Activated T-cell treated with anti-CD3 and anti-CD28 coated beads for 48 hours (primary cell): ENCODE measurements at places on chromosomes 12 and 14.

DNA sequence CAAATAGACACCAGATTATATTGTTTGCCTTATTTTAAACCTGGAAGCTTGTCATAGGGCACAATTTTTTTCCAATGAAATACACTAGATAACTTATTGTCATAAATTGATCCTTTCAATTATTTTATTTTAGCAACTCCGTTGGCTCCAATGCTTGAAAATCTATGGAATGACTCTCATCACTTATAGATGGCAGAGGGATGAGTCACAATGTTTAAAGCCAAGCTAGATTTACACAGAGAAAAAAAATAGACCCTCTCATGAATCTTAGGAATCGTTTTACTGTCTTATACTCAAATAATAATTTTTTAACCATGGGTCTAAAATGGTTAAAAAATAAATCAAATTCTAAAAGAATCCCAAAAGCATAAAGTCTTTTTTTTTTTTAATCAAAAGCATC, 1276.6 kb upstream of the FLRT2 start:
- DNase-seq, result no peak

GRCh38 chr14:44989497-44990440, 27.8 kb downstream of the TOGARAM1 start:
- DNase-seq, result no peak

GRCh38 chr14:106508216-106508615, 981.8 kb downstream of the TMEM121 start:
- DNase-seq, result no peak

DNA sequence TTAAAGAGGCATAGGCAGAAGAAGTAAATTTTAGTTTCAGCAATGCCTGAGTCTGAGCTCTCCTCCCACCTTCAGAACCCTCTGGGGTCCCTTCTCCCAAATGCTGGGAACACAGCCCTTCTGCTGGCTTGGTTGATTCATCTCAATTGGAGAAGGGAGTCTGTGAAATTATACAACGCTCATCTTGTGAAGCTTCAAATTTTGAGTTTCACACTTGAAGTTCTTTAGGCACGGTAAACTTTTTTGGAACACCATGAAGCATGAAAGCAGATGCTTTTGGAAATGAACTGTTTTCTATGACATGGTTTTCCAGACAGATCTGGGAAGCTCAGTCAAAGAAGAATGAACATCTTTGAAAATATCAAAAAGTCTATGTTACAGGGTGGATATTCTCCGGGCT, 69.9 kb downstream of the TBK1 start:
- DNase-seq, result no peak

DNA sequence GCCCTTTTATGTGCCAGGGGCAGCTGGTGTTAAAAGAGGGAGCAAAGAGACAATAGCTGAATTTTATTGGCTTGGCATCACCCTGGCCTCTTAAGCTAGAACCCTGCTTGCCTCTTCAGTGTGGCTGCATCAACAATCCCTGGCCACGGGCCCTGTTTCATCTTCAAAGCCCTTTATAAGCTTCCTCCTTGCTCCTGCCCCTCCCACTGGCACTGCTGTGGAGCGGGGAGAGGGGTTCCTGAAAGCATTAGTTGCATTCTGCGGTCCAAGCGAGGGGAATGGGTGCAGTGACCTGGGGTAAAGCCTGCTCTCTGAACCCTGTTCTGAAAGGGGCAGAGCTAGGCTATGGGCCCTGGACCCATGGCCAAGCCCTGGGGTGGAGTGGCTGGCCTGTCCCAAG, 220 bp upstream of the KRT83 start:
- DNase-seq, result no peak

DNA sequence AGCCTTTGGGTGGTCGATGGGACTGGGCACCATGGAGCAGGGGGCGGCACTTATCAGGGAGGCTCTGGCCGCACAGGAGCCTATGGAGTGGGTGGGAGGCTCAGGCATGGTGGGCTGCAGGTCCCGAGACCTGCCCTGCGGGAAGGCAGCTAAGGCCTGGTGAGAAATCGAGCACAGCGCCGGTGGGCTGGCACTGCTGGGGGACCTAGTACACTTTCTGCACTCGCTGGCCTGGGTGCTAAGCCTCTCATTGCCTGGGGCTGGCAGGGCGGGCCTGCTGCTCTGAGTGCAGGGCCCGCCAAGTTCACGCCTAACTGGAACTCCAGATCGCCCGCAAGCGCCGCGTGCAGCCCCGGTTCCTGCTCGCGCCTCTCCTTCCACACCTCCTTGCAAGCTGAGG, 33.1 kb upstream of the SLCO1B3 start:
- no peak for DNase-seq

DNA sequence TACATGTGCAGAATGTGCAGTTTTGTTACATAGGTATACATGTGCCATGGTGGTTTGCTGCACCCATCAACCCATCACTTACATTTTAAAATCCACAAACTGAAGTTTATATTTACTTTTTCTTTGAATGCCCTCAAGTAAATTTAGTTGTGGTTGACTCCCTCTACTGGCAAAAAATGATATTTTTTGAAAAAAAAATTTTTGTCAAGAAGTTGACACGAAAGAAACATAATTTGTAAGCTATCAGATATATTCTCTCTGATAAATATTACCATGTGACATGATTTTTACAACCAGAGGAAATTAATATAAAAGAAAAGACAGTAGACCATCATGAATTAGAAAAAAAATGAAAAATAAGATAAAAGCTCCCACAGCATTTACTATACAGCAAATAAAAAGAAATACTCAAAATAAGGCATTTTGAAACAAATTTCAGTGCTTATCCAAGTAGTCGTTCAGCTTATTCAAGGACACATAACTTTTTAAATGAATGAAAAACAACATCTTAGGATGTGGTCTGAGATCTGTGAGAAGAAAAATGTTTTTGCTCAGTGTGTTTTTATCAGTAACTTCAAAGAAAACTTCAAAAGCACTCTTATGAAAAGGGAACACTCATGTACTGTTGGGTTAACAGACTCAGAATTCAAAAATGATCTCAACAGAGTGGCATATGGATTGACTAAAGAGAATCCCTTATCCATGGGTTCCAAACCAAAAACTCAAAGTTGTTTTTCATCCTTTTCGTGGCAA, 30.0 kb upstream of the GRIP1 start:
- DNase-seq, result no peak

DNA sequence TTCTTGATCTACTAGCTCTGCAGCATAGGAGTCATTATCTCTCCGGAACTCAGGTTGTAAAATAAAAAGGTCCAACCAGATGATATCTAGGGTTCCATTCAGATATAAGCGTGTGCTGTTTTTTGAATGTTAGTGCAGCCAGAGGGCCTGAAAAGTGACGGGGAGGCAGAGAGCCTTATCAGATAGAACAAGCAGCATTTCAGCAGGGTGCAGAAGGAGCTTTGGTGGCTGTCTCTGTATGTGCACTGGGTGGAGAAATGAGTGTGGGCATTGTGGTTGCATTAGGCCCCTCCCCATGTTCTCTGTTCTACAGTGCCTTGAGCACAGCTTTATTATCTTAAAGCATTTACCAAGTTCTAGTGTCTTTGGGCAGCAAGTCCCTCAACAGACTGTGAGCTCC, 275.1 kb downstream of the NRXN3 start:
- no peak for DNase-seq

DNA sequence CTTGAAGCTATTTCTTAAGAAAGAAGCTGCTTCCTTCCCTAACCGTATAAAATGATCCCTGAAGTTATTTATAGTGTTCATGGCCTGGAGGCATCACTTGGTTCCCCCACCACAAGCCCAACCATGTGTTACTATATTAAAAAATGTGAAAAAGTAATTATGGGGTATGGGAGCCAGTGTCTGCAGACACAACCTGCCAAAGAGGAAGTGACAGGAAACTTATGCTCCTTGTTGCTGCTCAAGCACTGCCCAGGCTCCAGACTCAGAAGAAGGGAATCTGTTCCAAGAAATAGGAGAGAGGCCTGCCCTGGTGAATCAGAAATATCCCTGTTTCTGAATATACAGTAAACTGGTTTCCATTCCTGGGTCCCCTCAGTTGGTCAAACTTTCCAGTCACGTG, 217.2 kb upstream of the BMP4 start:
- no peak for DNase-seq

DNA sequence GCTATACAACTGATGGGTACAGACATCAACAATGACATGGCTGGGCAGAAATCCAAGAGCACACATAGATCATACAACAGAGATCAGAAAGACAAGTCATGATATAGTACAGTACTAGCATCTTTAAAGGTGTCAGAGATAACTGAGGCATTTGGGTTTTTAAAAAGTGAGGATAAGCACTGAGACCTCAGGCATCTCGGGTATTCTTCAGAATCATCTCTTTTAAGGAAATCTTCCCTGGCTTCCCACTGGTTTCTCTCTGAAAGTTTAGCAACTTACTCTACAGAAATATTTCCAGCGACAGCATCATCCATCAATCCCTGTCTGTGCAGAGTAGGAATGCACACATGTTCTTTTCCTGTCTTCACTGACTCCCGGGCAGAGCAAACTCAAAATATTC, 93.2 kb upstream of the PARP11 start:
- no peak for DNase-seq
